ENCODE measurements at places on chromosomes 4 and X.

GRCh38 chr4:78602334-78602733, 50.8 kb downstream of the ANXA3 start:
- DNase-seq: no peak

DNA sequence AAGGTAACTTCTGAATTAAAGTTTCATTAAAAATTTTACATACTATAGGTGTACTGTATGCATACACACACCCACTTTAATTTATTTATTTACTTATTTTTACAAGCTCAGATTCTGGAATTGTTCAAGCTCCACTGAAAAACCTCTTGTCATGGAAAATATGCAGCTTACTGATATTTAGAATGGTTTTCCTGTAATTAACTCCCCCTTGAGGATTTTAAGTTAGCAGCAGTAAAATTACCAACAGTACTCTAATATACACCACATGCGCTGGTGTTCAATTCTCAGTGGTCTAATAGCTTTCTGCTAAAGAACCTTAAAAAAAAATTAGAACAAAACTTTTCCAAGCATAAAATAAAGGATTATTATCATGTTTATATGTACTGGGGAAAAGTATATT, 12.0 kb downstream of the MAB21L2 start:
- DNase-seq: no peak

- no peak for DNase-seq
Measured at GRCh38 chr4:3344596-3344995, 51.8 kb downstream of the RGS12 start.

GRCh38 chrX:103932133-103932532, 30.3 kb upstream of the TMSB15B start:
- no peak for DNase-seq

DNA sequence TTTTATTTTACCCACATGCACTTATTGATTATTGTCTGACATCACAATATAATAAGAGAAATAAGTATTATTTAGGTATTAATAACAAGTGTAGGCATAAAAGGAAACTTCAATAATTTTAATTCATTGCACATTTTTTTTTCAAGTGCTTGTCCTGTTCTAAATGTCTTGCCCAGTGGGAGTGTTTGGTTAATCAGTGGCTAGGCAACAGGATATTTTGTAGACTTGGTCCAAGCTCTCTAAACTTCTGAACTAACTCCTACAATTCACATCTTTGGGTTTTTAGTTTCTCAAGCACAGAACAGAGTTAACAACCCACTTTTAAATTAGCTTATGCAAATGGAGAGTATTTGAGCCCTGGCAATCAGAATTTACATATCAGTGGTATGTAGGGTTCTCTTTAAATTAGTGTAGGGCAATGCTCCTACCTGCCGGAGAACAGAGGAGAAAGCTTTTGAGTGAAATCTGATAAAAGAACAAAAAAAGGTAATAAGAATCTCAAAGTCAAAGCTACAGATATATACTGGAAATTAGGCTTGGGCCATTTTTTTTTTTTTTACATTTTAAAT, 353.5 kb downstream of the ADGRL3 start:
- DNase-seq: no peak

DNA sequence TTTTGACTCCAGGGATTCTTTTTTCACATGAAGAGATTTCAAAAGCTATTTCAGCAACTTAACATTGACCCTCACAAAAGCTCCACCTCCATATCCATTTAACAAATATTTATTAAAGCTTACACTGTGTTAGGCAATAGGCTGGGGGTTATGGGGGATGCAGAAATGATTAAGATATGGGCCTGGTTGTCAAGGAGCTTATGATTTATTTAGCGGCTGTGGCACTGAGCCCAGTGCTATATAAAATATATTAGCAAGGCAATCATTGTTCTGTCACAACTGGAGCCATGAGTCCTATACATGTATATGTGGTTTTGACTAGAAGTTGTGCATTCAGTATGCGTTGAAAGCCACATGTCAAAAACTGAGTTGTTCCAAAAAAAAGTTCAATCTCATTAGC, 131.1 kb downstream of the GPC3 start:
- DNase-seq: no peak

GRCh38 chr4:102817021-102817605, 10.2 kb downstream of the UBE2D3 start:
- no peak for DNase-seq

DNA sequence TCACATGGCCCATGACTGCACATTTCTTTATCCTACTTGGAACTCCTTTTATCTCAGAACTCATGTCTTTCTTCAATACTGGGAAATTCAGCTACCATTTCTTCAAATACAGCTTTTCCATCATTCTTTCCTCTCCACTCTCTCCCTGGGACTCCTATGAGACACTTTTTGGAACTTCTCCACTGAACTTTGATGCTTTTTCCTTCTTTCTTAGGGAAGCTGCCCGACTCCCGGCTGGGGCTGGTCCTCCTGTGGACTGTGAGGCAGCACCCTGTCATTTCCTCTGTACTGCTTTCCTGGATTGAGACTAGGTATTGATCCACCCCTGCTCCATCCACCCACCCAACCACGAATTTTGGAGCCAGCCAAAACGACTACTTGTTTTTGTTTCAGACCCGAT, 40.0 kb downstream of the ZFYVE28 start:
- no peak for DNase-seq

DNA sequence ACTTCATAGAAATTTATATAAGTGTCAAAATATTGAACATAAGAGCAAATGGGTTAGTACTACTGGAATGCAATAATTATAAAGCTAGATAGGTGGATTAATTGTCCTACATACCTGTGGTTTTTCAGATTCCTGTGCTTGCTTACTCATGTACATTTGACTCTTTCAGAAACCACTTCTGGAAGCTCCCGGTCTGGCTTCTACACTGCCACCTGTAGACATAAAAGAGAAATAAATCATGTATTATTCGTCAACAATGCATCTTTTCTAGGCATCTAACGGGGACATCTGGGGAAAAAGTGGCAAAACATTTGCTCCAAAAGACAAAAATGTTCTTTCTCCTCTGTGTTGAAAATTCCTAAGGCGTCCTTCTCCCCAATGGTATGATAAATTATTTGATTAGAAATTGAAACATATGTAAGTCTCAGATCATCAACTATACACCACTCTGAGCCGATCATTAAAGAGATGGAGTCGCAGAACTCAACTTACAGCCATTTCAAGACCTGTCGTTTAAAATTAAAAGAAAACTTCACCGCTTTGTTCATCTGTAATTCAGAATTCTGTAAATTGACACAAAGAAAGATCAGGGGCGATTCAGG, 648.7 kb upstream of the DIPK2B start:
- DNase-seq: no peak

DNA sequence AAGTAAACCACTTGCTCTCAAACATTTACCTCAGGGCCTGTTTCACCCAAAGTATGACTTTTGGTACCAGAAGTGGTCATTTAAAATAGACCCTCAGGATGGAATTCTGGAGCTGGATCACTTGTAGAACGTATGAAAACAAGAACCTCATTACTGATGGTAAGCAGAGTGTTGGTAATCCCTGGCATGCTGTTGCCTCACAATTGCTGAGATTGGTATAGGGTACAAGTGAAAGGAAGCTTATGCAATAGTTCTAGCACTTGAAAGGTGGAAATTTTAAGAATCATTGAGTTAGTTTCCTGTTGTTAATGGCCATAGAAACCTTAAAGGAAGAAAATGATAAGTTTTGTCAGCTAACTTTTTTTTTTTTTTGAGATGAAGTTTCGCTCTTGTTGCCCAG, 22.3 kb upstream of the THOC2 start:
- DNase-seq: no peak

- DNase-seq: no peak
Measured at GRCh38 chr4:173328236-173328901, 5.8 kb downstream of the HMGB2 start.

- DNase-seq: no peak
Measured at GRCh38 chrX:6885909-6886308, 261.6 kb upstream of the STS start.

DNA sequence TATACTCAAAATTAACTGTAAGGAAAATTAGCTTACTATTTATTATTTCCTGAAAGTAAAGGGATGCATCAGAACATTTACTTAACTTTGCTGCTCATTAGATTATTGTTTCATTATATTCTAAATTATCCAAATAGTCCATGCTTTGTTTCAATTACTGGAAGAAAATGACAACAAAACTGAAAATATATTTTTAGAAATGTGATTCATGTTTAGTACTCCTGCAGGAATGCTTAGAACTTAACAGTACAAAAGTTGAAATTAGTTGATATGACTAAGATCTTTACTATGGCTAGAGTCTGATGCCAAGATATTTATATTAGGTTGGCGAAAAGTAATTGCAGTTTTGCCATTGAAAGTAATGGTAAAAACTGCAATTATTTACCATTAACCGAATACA, 660.5 kb upstream of the PABPC4L start:
- no peak for DNase-seq

DNA sequence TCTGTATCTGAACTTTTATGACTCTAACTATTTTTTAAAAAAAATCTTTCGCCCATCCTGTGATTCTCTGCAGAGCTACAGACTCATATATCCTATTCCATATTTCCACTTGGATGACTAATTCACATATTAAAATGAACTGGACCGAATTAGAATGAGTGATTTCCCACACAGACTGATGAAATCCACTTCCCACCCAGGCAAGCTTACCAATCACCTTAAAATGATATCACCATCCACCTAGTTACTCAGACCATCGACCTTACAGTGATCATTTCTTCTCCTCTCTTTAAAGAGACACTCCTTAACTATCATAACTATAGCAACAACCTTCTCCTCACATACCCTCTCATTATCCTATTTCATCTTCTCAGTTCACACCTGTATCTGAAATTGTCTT, 34.1 kb upstream of the GUCY1B1 start:
- DNase-seq: no peak

DNA sequence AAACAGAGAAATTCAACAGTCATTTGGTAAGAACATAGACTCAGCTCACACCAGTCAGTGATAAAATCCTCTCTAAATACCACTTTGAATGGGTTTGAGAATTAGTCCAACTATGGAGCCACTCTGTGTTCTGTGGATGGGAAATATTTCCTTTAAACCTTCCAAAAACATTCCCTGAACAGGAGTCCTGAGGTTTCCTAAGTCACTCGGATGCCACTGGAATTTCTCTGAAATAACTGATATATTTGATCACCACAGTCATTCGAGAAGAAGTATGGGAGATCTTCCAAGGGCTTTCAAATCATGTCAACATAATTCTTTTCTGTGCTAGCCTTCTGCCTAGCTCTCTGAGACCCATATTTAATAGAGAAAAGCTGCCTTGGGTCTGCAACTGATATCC, 958.6 kb downstream of the STIM2 start:
- DNase-seq: no peak

DNA sequence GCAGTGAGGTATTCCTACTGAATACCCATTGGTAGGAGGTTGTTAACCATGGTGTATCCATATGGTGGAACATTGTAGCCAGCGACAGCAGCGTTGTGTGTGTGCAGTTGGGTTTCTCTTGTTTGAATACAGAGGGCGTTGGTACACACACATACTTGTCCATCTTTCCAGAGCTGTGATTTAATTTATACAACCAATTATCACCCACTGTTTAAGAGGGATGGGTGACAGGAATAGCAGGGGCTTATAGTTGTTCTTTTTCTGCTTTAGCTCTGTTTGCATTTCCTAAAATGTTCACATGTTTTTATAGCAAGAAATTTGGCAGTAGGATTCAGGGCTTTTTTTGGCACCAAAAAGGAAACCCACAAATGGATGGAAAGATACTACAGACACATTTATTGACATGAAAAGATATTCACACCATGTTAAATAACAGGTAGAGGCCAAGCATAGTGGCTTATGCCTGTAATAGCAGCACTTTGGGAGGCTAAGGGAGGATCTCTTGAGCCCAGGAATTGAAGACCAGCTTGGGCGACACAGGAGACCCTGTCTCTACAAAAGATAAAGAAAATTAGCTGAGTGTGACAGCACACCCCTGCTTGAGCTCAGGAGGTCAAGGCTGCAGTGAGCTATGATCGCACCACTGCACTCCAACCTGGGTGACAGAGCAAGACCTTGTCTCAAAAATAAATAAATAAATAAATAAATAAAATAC, 60.6 kb downstream of the TNIP2 start:
- DNase-seq: no peak

GRCh38 chr4:85736571-85736970, 261.6 kb downstream of the ARHGAP24 start:
- no peak for DNase-seq

DNA sequence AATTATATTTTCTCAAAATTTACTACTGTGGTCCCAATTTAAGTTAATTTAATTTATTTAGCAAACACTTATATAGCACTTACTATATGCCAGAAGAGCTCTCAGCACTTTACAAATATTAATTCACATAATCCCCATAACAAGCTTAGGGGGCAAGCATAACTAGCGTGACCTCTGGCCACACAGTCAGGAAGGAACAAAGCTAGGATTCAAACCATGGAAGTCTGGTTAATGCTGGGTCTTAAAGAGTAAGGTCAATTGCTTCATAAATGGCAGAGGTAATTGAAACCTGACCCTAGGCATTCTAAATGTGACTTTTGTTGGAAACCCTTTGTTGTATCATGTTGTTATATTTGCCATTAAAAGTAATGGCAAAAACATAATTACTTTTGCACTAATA, 279.5 kb upstream of the EMCN start:
- DNase-seq: no peak

DNA sequence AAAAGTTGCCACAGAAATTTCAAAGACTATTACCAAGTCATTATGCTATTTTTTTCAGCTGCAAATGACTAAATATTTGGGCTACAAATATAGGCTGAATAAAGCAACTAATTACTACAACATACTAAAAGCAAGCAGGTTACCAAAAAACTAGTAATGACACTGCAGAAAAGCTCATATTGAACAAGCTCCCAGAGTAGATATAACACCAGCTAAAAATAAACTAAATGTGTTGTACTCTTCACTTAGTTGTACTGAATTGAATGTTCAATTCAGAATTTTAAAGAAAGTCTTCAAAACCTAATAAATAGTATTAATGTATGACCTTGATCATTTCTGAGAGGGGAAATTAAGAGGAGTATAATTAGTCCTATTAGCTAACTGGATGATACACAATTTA, 12.0 kb downstream of the ATP8A1 start:
- no peak for DNase-seq

DNA sequence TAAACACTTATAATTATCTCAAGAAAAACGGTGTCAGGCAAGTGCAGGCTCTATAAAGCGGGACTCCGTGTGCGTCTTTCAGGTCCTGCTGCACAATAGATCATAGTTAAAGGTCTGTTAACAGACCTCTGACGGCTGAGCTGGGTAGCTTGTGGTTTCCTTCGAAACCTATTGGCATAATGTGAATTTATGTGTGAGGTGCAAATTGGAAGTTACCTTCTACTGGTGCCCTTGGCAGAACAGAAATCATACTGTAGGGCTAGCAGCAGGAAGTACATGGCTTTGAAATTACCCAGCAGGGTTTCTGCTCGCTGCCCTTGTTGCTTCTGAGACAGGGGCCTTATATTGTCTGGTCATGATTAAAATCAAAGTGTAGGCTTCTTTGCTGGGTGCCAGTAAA, 216.4 kb upstream of the HAND2 start:
- no peak for DNase-seq

DNA sequence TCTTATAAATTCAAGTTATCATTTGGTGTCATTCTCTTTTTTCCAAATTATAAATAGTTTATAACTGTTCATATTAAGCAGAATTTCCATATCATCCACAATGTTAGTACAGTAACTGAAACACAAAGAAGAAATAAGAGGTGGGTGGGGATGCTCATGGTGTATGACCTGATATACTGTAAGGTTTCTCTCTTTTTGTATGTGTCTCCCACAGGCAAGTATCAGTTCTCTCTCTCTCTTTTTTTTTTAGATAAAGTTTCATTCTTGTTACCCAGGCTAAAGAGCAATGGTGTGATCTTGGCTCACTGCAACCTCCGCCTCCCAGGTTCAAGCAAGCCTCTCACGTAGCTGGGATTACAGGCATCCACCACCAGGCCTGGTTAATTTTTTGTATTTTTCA, 43.7 kb upstream of the UGT2A3 start:
- DNase-seq: no peak

Measured in right lobe of liver (tissue), 6 donors.